Endodermal cell (in vitro differentiated cells): ENCODE measurements at places on chromosomes 6 and 20. TPM values are rescaled to one million over a fixed set of nuclear protein-coding genes. Genes with fewer than 3 reads are reported as not detected.

The ZNF512B gene
- 14.9 to 25.3 TPM (median 23.7 TPM) in 3 replicates for total RNA-seq

The POU5F1 gene
- total RNA-seq, result 687 and 937 TPM in 2 replicates

The ATG5 gene
- total RNA-seq, result 31.4 and 33.4 TPM in 2 replicates

DNA sequence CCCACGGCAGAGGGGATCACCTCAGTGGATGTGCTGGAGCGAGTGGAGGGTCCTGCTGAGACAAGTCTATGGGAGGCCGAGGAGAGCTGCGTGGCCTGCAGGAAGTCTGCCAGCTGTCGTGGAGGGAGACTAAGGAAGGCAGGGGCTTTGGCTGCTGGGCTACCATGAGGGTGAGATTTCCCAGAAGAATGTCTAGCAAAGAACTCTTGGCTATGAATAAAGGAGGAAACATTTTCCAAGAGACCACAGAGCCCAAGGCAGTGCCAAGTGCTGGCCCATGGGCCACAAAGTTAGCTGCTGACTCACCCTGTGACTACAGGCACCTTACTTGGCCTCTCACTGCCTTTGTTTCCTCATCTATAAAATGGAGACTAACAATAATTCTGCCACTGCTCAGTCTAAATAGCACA lies 73.4 kb downstream of the PRDM1 start:
- H3K27me3 ChIP-seq, result peaks cover 42% of the 10 kb centered on the region
- no peak overlapping the region for H3K27ac ChIP-seq
- H3K4me3 ChIP-seq, result no peak overlapping the region
- H3K4me1 ChIP-seq, result peaks cover 6% of the 10 kb centered on the region
- DNase-seq, result no peak

DNA sequence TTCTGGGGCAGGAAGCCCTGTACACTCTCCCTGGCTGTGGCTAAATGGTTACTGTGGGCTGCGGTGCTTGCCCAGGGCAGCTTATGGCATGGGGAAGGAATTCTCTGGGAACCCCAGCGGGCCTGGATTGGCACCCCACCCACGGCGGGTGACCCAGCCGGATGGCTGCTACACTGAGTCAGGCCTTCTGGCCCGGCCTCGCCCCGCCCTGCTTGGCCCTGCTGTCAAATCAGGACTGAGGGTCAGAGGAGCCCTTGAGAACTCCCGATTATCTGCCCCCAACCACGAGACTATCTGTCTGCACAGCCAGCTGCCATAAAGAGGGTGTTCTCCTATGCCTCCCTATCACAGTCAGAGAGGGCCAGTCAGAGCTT lies 7.3 kb upstream of the ITPR3 start:
- H3K27ac ChIP-seq, result no peak overlapping the region
- H3K27me3 ChIP-seq, result peaks cover 2% of the 10 kb centered on the region
- H3K4me1 ChIP-seq, result peaks cover 8% of the 10 kb centered on the region
- H3K36me3 ChIP-seq, result no peaks in the 10 kb centered on the region

DNA sequence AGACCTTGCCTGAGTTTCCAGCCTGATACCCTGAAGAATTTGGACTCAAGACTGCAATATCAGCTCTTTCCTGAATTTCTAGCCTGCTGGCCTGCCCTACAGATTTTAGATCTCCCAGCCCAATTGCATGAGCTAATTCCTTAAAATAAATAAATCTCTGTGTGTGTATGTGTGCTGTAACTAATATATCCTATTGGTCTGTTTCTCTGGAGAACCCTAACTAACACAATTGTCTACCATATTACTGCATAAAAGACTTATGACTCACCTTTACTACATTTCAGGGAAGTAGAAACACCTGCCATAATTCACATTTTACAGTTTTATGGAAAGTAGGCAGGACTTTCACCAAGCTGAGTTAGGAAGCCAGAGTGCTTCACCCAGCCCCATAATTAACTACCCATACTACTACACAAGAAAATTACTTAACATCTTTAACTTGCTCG lies 90.7 kb upstream of the BEND6 start:
- H3K4me1 ChIP-seq, result no peaks in the 10 kb centered on the region
- no peak overlapping the region for H3K4me3 ChIP-seq
- DNase-seq, result no peak
- no peaks in the 10 kb centered on the region for H3K27me3 ChIP-seq
